Lower leg skin (tissue), 4 donors: ENCODE measurements at places on chromosomes 12 and 14.

DNA sequence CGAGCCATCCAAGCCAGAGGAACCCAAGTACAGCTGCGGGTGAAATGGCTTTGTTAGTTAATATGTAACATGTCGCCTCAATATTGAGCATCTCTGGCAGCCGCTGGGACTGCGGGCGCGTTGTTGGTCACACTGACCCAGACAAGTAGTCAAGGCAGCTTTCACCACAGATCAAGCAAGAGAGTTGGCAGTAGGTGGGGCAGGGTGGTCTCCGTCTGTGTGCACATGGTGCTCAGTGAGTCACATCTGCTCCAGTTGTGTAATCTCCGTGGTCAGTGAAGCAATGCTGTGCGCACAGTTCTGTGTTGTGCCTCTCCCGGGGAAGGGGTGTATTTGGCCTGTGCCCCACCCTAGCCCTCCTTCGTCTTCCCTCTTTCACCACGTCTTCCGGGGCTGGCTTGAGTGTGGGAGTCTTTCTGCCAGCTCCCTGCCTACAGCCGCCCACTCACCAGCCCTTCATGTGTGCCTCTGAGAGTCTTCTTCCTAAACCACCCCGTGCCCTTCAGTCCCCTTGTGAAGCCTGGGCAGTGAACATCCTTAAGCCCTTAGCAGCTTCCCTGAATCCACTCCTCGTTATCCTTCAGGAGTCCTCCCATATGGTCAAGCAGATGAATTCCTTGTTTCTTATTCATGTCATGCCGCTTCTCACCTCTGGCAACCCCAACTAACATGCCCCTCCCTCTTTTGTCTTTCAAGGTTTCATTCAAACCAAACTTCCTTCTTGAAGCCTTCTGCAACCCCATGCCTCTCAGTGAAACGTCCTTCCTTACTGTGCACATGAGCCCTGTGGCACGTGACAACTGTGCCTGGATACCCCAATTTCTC, 242.1 kb downstream of the CACNA1C start:
- DNase-seq: peak; percentile 93

- DNase-seq: peak; percentile 18
Measured at GRCh38 chr12:21774358-21775132, at the start of gene KCNJ8. Gene KCNJ8, minus strand, starts transcription at chr12:21774706. Its CDS starts 1,090 bp downstream, at chr12:21773616.

DNA sequence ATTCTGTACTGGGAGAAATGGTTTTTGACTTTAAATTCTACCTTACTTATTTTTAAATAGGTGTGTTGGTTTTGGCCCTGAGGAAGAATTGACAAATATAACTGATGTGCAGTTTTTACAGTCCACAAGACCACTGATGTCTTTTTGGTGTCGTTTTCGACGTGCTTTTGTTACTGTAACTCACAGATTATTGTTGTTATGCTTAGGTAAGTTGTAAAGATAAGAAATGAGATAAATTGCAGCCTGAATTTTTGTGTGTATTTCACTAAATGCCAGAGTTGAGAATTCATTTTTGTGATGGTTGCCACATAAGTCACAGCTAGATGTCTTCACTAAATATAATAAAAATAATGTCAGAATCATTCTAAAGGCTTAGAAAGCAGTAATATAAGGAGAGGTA, 39.9 kb upstream of the MSRB3 start:
- DNase-seq: no peak

GRCh38 chr14:105733081-105734065, 207.0 kb downstream of the TMEM121 start:
- no peak for DNase-seq

- DNase-seq: peak; percentile 92
Measured at GRCh38 chr12:14629832-14630710, 62.4 kb upstream of the PLBD1 start.

GRCh38 chr14:32656601-32657000, 282.1 kb upstream of the NPAS3 start:
- no peak for DNase-seq

DNA sequence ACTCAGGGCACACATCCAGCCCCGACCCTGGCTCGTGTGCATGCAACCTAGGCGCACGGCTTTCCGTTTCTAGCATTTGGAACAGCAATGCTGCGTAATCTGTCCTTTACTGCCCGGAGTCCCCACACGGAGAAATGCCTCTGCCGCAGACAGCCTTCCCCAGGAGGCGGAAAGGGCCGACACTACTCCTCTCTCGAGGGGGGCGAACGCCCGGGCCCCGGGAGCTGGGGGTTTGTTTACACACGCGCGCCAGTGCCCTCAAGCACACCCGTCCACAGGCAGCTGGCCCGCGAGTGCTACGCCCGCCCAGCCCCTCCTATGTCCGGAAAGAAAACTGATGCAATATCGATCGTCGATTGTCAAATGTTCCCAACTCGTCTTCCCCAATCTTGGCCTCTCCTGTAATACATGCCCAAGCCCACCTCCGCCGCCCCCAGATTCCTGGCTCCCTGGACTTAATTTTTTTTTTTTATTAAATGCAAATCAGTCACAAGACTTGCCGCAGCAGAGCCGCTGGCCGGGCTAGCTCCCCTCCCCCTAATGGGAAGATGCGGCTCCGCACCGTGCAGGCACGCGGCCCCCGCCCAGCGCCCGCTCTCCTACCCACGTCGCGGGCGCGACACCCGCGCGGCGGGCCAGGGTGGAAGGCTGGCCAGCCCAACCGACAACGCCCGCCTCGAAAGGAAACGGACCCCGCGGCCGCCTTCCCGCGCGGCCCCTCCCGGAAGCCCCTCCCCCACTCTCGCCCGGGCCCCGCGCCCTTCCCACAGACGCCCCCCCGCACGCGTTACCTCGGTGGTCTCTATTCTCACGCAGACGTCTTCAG, 642 bp downstream of the SLC38A2 start:
- peak; percentile 95 for DNase-seq

DNA sequence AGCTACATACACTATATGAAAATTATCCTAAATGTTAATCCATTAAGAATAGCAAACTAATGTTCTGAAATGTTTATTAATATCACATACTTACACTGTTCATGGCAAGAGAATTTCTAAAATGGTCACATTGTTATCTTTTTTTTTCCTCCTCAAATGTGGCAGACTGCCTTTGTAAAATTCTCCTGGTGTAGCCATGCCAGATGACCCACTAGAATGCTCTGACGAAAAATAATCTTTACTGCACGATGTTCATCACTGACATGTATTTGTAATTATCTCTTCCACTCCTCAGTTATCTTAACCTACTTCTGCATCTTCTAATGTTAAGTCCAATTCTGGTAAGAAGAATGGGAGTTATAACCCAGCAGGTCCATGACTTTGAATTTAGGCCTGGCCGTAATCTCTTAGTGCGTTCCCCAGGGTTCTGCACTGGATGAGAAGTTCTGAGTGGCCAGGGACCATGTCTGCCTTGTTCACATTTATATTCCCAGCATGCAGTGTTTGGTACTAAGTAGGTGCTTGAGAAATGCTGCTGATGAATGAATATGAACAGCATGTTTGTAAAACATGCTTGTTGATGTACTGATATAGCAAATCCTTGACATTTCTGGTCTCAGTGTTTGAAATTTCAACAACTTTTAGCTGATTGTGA, 46.7 kb downstream of the NOPCHAP1 start:
- no peak for DNase-seq

GRCh38 chr14:70177081-70177800, 11.5 kb downstream of the SLC8A3 start:
- no peak for DNase-seq

GRCh38 chr14:34120185-34120977, 169.5 kb upstream of the EGLN3 start:
- DNase-seq: no peak

GRCh38 chr12:26651566-26652188, 181.3 kb downstream of the ITPR2 start:
- DNase-seq: no peak

- DNase-seq: no peak
Measured at GRCh38 chr12:72989458-72989947, 717.3 kb downstream of the TRHDE start.

DNA sequence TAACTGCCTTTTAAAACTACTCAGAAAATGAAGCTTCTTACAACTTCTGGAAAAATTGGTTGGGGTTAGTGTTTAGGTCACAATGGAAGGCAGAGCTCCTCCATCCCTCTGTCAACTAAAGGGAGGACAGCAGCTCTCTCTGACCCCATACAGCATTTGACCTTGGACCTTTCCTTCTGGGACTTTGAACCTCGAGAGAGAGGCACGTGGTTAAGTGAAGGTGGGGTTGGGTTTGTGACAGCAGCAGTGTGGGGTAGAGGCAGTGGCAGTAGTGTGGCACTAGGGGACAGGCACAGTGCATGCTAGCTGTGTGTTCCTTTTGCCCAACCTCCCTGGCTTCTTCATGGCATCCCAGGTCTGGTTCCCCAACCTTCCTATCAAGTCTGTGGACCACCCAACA, 9.4 kb upstream of the C12orf75 start:
- no peak for DNase-seq

- no peak for DNase-seq
Measured at GRCh38 chr14:57755018-57755521, 110.8 kb downstream of the SLC35F4 start.

DNA sequence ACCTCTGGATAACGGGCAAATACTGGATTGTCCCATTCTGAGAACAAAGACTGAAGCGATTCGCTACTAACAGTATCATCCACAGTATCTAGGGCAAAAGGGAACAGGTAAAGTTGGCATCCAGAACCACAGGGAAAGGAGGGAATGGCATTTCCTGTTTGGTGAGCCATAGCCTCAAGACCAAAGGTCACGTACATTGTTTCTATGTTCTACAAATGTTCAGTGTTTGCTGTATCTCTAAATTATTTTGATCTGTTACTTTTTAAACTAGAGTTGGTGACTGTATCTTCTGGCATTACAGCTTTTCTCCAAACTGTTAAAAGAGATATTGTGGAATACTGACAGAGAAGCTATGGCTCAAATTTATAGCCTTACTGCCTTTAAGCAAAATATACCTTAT, 9.7 kb downstream of the MLH3 start:
- DNase-seq: no peak

DNA sequence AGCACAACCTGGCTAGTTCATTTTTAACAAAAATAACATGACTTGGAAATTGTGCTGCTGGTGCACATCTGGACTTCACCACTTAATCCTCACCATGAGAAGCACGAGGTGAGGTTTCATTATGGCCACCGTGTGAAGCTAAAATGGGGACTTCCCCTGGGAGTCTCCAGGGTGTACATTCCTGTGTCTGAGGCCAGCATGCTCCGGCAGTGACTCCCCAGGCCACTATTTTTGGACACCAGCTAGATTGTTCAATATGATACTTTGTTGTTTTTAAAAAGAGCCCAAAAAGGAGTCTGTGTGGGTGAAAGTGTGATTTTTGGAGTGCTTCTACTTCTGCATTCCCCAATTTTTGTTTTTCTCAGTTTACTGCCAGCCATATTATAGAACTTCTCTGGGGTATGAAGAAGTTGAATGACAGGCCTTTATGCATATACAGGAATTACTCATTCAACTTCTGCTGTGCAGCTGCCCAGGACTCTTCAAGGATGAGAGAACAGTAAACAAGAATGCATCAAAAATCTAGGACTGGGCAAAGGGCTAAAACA, 16.9 kb upstream of the AICDA start:
- DNase-seq: no peak

DNA sequence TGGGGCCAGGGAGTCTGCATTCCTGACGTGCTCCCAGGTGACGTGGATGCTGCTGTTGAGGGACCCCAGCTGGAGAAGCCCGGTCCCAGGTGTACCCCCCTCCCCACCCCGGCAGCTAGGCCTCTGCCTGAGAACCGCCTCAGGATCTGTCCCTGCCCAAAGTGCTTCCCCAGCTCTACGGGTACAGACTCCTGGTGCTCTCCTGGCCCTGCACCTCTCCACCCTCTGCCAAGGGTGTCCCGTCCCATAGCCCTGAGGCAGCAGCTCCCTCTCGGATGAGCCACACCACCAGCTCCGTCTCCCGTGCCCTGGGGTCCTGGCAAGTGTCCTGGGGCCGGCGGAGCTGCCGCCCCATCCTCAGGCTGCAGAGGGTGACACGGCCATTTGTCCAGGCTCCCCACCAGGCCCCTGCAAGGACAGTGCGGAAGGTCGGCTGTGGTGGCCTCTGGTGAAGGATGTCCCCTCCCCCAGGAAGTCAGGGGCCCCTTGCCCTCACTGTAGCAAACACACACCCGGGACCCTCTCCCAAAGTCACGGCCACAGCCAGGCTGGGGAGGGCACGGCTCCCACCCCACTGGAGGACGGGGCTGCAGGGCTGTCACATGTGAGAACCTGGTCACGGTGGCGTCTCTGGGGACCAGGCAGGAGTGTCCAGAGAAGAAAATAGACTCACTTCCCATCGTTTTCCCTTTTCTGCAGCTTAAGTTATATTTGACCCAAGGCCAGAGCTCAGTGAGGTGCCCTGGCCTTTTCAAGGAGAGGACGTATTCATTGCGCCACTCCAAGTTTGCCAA, 74.4 kb upstream of the FBRSL1 start:
- no peak for DNase-seq
